Activated naive CD8-positive, alpha-beta T cell treated with anti-CD3 and anti-CD28 coated beads, Interleukin-2, amount 10 ng/mL, durations not matched to agents 7 days and 5 days (primary cell): ENCODE measurements at places on chromosomes 3 and 15. TPM values are rescaled to one million over a fixed set of nuclear protein-coding genes. Genes with fewer than 3 reads are reported as not detected.

GRCh38 chr3:109548192-109548938 lies 211.0 kb upstream of the DPPA4 start:
- H3K27me3 ChIP-seq: no peaks in the 10 kb centered on the region
- no peak for DNase-seq
- H3K27ac ChIP-seq: no peak overlapping the region

DNA sequence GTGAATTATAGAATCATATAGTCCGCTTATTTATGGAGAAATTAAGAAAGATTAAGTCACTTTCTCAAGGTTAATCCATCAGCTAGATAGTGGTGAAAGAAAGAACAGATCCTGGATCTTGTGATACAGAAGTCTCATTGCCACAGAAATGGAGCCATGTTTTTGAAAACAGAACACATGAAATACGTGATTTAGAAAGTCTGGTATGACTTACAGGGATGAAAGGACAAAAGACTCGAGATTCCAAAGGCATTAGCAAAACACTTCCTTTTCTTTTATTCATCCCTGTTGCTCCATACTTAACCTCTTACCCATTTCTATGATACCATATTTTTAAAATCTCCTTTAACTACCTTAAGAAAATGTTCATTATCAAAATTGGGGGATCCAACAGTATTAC lies 40.0 kb upstream of the TEX9 start:
- DNase-seq: no peak
- no peaks in the 10 kb centered on the region for H3K36me3 ChIP-seq
- peaks cover 7% of the 10 kb centered on the region for H3K27me3 ChIP-seq
- H3K4me1 ChIP-seq: no peaks in the 10 kb centered on the region
- no peak overlapping the region for H3K27ac ChIP-seq

- H3K27me3 ChIP-seq: no peaks in the 10 kb centered on the region
- no peak overlapping the region for H3K4me3 ChIP-seq
- no peak overlapping the region for H3K27ac ChIP-seq
These were observed 202.0 kb downstream of the SHQ1 start for GRCh38 chr3:72646263-72646662.

DNA sequence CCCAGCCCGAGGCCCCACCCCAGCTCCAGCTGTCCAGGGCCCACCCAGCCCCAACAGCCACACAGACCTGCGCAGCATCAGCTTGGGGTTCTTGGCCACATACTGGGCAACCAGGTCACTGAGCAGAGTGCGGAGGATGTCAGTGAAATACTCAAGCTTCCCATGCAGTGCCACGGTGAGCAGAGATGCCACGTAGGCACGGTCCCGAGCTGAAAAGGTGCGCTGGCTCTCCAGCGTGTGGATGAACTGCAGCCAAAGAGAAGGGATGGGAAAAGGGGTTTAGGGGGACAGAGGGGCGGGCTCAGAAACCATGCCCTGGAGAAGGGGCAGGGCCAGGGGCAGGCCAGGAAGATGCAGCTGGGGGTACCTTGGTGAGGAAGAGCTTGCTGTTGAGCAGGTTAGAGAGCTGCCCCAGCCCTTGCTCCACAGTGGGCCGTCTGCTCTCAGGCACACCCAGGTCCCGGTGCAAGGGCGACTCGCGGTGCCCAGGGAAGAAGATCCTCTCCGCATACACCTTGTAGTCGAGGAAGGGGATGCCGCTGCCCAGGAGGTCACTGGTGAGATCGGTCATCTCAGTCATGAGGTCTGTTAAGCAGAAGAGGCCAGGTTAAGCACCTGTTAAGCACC lies 17.4 kb downstream of the PLXNB1 start:
- H3K27me3 ChIP-seq: no peaks in the 10 kb centered on the region
- H3K27ac ChIP-seq: no peak overlapping the region
- H3K4me1 ChIP-seq: no peaks in the 10 kb centered on the region
- no peaks in the 10 kb centered on the region for H3K36me3 ChIP-seq
- DNase-seq: no peak
- H3K4me3 ChIP-seq: no peak overlapping the region

DNA sequence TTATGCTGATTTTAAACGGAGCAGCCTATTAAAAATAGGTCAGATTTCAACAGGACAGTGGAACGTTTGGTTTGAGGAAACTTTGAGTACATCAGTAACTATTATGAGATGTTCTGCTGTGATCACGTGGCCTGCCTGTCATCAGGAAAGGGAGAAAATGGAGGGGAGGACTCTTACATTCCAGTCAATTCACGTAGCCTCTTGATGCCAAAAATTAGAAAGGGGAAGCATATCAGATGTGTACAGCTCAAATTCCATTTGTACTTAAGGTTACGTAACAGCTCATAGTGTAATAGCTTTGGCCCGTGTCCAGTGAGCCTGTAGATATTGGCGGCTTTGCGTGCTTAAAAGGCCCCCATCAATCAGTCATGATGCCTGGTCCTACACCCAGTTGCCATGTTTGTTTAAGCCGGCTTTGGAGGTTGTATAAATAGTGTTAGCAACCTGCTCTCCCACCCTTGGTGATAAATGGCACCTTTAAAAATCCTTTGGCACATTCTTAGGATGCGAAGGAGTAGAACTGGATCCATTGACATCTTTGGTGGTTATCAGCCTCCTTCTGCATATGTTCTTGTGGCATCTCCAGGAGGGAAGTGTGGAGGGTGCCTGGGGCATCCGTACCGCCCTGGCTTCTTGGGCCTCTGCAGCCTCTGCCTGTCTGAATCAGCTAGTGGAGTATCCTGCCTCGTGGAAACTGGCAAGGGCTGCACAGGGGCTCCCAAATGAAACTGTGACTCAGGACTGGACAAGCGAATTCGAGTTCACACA lies 163.9 kb downstream of the THSD4 start:
- no peaks in the 10 kb centered on the region for H3K4me1 ChIP-seq
- H3K4me3 ChIP-seq: no peak overlapping the region
- H3K27ac ChIP-seq: no peak overlapping the region
- no peaks in the 10 kb centered on the region for H3K36me3 ChIP-seq
- peaks cover 10% of the 10 kb centered on the region for H3K27me3 ChIP-seq
- DNase-seq: no peak

DNA sequence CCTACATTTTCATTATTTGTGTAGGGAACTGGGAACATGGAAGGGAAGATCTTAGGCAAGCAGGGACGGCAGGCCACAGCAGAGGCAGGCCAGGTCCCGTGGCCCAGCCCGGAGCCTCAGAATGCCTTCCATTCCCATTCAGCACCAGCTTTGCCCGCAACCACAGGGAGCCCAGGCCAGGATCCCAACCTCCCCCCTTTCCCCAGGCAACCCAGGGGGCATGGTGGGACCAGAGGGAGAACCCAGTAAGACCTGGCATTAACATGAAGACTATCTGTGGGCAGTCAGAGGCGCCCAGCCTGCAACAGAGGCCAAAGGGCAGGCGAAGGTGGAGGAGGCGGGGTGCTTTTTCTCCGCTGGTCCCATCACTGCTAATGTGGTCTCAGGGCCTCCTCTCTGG lies 135.6 kb downstream of the TPRA1 start:
- peaks cover 63% of the 10 kb centered on the region for H3K27me3 ChIP-seq
- no peak overlapping the region for H3K4me3 ChIP-seq
- H3K4me1 ChIP-seq: no peaks in the 10 kb centered on the region
- H3K27ac ChIP-seq: no peak overlapping the region

- no peak for DNase-seq
- peaks cover 17% of the 10 kb centered on the region for H3K36me3 ChIP-seq
- no peak overlapping the region for H3K27ac ChIP-seq
- H3K4me3 ChIP-seq: no peak overlapping the region
These were observed 12.9 kb downstream of the SEC11A start for GRCh38 chr15:84702961-84703482.

- no peak overlapping the region for H3K4me3 ChIP-seq
- peaks cover 3% of the 10 kb centered on the region for H3K36me3 ChIP-seq
- peaks cover 30% of the 10 kb centered on the region for H3K4me1 ChIP-seq
- DNase-seq: no peak
- H3K27ac ChIP-seq: no peak overlapping the region
These were observed 143.3 kb downstream of the KLF13 start for GRCh38 chr15:31469786-31470525.

DNA sequence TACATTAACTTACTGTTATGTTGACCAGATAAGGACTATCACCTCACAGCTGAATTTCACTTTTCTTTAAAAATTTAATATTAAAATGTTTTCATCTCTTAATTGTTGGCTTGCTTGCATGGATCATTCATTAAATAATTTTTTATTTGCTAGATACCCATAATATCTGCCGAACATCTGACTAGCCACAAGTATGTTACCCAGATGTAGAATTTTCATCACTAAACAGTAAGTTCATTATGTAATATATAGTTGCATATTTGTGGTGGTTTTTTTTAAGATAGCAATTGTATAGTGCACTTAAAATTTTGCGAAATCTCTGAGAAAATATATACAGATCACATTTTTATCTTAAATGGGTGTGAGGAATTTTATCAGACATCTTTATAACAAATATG lies 190.4 kb downstream of the MBNL1 start:
- H3K4me3 ChIP-seq: no peak overlapping the region
- H3K4me1 ChIP-seq: peaks cover 22% of the 10 kb centered on the region
- peaks cover 32% of the 10 kb centered on the region for H3K36me3 ChIP-seq
- H3K27ac ChIP-seq: no peak overlapping the region

GRCh38 chr3:49602049-49602554 lies 47.8 kb downstream of the BSN start:
- H3K4me1 ChIP-seq: peaks cover 23% of the 10 kb centered on the region
- no peak for DNase-seq
- H3K36me3 ChIP-seq: no peaks in the 10 kb centered on the region
- no peak overlapping the region for H3K4me3 ChIP-seq
- no peaks in the 10 kb centered on the region for H3K27me3 ChIP-seq

- peaks cover 5% of the 10 kb centered on the region for H3K36me3 ChIP-seq
- H3K27ac ChIP-seq: peak overlapping the region; percentile 18
- peaks cover 22% of the 10 kb centered on the region for H3K27me3 ChIP-seq
- peak overlapping the region; percentile 21 for H3K4me3 ChIP-seq
- no peak for DNase-seq
These were observed 5.7 kb downstream of the LRIG1 start for GRCh38 chr3:66494959-66495667.

GRCh38 chr15:41115161-41115651 lies 874 bp downstream of the INO80 start:
- peak overlapping the region; percentile 97 for H3K27ac ChIP-seq
- peaks cover 1% of the 10 kb centered on the region for H3K27me3 ChIP-seq
- H3K4me1 ChIP-seq: peaks cover 6% of the 10 kb centered on the region
- H3K36me3 ChIP-seq: peaks cover 3% of the 10 kb centered on the region
- H3K4me3 ChIP-seq: peak overlapping the region; percentile 87

- no peak overlapping the region for H3K4me3 ChIP-seq
- no peaks in the 10 kb centered on the region for H3K36me3 ChIP-seq
- no peak for DNase-seq
- H3K27ac ChIP-seq: no peak overlapping the region
These were observed 12.8 kb downstream of the PYDC2 start for GRCh38 chr3:191473661-191474198.

DNA sequence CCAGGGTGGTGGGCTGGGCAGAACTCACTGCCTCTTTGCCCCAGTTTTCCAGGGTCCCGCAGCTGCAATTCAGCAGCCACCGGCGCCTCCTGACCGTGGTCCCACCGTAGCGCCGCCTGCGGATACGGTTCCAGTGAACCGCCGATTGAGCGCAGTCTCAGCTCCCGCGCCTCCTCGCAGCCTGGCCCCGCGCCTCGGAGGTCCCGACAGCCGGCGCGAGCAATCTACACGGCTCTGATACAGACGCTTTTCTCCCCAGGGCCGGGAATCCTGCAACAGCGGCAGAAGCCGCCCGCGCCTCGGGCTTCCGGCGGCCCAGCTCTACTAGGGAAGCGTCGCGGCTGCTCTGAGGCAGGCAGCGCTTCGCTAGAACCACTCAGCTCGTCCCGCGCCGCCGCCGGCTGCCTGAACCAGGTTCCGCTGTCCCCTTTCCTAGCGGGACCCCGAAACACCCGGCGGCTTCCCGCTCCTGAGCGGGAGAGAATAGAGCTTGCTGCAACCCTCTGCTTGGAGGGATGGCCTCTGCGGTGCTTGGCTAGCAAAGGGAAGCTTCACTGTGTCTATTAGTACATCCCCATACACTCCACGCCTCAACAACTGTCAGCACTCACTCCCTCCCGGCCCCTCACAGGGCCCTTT lies 3.1 kb downstream of the FOXL2NB start:
- peaks cover 68% of the 10 kb centered on the region for H3K27me3 ChIP-seq
- H3K4me3 ChIP-seq: peak overlapping the region; percentile 50
- H3K36me3 ChIP-seq: peaks cover 1% of the 10 kb centered on the region
- peaks cover 8% of the 10 kb centered on the region for H3K4me1 ChIP-seq

DNA sequence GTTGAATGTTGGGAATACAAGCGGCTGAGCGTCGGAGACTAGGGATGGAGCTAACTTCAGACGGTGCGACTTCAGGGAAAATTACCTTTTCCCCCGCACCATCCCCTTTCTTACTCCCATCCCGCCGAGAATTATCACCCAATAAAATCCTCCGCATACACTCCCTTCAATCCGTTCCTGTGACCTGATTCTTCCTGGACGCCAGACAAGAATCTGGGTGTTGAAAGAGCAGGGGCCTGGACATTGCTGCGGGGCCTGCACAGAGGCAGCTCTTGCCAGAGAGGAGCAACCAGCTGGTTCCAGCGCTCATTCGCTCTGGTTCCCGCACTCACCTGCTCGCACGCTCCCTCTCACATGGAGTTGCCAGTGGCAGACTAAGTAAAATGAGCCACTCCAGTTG lies 241.9 kb downstream of the ALCAM start:
- no peak overlapping the region for H3K27ac ChIP-seq
- H3K4me3 ChIP-seq: no peak overlapping the region
- no peaks in the 10 kb centered on the region for H3K36me3 ChIP-seq
- H3K4me1 ChIP-seq: no peaks in the 10 kb centered on the region
- peaks cover 4% of the 10 kb centered on the region for H3K27me3 ChIP-seq
- no peak for DNase-seq

DNA sequence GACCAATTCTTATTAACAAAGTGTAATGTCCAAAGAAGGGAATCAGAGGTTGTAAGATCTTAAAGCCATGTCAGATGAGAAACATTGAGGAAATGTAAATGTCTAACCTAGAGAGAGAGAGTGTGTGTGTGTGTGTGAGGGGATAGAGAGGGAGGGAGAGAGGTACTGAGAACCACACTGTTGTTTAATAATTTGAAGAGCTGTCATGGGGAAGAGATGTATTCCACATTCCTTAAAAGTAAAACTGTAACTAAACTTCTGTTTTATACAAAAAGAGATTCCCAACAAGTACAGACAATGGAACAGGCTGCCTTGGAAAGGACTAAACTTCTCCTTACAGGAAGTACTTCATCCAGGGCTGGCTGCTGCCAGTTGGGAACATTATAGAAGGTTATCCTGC lies 68.9 kb upstream of the BOC start:
- no peaks in the 10 kb centered on the region for H3K4me1 ChIP-seq
- H3K36me3 ChIP-seq: no peaks in the 10 kb centered on the region
- no peak for DNase-seq
- H3K27me3 ChIP-seq: peaks cover 11% of the 10 kb centered on the region

FETUB gene
- total RNA-seq: not detected

THRB gene
- not detected for total RNA-seq

CPN2 gene
- total RNA-seq: not detected

CPA3 gene
- total RNA-seq: not detected

KIF15 gene
- 39.8 TPM for total RNA-seq

GOLGA8O gene
- total RNA-seq: 13.9 TPM

FBXL22 gene
- 0.50 TPM for total RNA-seq

DNAH1 gene
- 30.0 TPM for total RNA-seq

MESP1 gene
- 2.1 TPM for total RNA-seq

CHL1 gene
- total RNA-seq: not detected

TMEM40 gene
- not detected for total RNA-seq

GOLGA8R gene
- total RNA-seq: 28.2 TPM

AGTR1 gene
- total RNA-seq: not detected
